ENCODE measurements at places on chromosomes 3 and 15. TPM values are rescaled to one million over a fixed set of nuclear protein-coding genes. Genes with fewer than 3 reads are reported as not detected.

- no peak for DNase-seq
Measured at GRCh38 chr15:96171853-96172296, 158.6 kb upstream of the NR2F2 start.

DNA sequence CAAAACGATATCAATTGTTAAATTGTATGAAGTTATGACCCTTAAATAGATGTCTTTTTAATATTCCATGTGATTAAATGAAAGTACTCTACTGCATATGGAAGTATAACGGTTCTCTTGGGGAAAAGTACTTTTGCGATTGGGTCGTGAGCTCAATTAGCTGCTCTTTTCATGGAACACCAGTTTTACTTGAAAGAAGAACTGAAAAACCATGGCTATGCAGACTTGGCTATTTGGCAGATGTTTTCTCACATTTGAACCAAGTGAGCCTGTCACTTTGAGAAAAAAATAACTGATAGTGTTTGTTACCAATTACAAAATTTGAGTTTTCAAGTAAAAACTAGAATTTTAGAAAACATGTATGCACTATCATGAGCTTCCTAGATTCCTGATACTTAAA lies 5.9 kb upstream of the INAFM2 start:
- DNase-seq = no peak

SHC4 gene
- 0.93 TPM for polyA plus RNA-seq

DNA sequence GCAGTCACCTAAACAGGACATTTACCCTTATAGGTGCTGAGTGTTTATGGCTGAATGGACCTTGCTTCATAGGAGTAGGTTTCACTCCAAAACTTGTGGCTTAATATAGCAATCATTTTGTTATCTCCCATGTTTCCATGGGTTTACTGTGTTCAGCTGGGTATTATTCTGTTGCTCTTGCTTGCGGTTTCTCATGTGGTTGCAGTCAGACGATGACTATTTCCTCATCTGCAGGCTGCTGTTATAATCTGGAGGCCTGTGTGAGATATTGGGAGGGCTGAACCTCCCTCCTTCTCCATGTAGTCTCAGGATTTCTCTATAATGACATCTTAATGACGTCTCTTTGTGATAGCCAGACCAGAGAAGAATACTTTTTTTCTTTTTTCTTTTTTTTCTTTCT lies 98.1 kb downstream of the ZPLD1 start:
- no peak for DNase-seq

- no peak for DNase-seq
Measured at GRCh38 chr3:48459331-48459730, 12.8 kb downstream of the ATRIP start.

DNA sequence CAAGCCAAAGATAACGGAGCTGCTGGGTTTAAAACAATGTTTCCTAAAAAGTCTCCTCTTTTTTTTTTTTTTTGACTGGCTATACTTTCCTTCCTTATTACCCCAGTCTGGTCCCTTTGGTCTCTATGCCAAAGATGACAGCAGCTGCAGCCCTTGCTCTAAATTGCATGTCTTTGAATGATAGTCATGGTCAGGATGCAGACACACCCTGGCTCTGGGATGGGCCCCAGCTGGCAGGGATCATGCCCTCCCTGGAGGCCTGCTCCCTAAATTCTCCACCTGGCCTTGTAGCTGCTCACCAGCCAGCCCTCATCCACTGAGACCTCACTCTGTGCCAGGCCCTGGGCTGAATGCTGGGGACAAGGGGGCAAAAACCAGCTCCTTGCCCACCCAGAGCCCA lies 95.8 kb downstream of the MESD start:
- no peak for DNase-seq

ZMAT3 gene
- polyA plus RNA-seq = 5.2 TPM

- DNase-seq = no peak
Measured at GRCh38 chr3:156817646-156818272, 8.4 kb upstream of the LEKR1 start.

GRCh38 chr3:3107181-3107580 lies 3.0 kb downstream of the IL5RA start:
- DNase-seq = no peak

SMCO1 gene
- polyA plus RNA-seq = not detected

DNA sequence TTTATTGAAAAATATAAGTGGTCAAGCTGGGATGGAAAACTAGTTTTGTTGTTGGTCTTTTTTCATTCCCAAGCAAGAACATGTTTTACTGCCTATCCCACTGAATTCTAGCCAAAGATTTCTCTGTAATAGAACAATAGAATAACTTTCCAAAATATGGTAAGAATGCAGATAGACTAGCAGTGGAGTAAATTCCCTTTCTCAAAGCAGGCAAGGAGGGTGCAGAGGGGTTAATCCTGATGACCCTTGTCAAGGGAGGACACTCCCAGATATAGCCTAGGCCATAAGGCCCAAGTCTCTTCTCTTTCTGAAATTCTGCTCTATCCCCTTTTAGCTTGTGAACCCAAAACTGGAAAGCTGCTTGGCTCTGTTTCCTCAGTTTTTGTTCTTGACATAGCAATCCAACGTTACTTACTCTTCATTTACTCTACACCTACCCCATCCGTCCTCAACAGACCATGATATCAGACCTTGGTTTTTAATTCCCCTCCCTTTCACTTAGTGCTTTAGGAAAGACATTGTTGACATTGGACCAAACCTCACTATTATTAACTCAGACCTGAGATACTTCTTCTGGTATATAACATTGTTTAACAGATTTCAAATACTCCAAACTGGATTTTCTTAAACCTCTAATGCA lies 453.6 kb upstream of the THBS1 start:
- no peak for DNase-seq

GRCh38 chr3:118781839-118782238 lies 252.8 kb downstream of the IGSF11 start:
- DNase-seq = peak; percentile 67

POTEB3 gene
- polyA plus RNA-seq = not detected

ROBO1 gene
- 106 TPM for polyA plus RNA-seq

GHRL gene
- 106 TPM for polyA plus RNA-seq

TTLL13 gene
- polyA plus RNA-seq = 0.21 TPM

GRCh38 chr3:148848410-148848809 lies 16.7 kb upstream of the CPA3 start:
- DNase-seq = no peak

DNA sequence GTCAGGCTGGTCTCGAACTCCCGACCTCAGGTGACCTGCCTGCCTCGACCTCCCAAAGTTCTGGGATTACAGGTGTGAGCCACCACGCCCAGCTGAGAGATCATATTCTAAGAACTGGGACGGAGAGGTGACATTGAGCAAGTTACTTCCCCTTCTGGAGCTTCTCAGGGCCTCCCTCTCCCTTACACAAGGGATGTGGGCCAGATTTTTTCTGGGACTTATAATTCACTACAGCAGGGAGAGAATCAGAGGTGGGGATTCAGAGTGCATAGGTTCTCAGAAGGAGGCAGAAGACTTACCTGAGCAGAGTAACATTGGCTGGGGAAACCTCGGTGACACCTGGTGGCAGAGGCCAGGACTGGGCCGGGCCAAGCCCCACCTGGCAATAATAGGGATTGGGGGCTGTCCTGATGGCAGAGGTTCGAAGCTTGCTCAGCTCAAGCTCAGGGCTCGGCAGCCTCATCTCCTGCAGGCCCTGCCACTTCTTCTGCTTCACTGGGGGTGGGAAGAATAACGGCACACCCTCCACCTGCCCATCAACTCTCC lies 6.8 kb downstream of the LTK start:
- DNase-seq = no peak

DNA sequence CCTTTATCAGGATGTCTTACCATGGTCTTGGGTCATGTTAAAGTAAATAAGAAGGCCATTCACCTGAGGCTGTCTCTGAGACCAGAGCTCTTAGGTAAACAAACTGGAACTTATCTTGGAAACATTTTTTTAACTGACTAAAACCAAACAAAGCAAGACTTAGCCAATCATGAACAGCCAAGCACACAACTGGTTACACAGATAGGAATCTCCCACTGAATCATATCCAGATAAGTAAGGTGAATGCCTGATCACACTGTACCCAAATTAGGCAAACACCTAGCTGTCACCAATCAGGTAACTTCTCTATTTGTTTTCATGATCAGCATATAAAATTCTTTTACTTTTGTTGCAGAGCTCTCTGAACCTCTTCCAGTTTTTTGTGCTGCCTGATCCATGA lies 205.4 kb downstream of the CNTN3 start:
- no peak for DNase-seq

RETNLB gene
- polyA plus RNA-seq = not detected

GRCh38 chr3:141151439-141151838 lies 80.2 kb upstream of the PXYLP1 start:
- no peak for DNase-seq

THAP10 gene
- 7.6 TPM for polyA plus RNA-seq

PLSCR5 gene
- not detected for polyA plus RNA-seq

FHIT gene
- polyA plus RNA-seq = 8.7 TPM

- no peak for DNase-seq
Measured at GRCh38 chr15:85407421-85408269, 27.2 kb downstream of the AKAP13 start.

GRCh38 chr15:41566121-41566885 lies 7.3 kb downstream of the TYRO3 start:
- DNase-seq = no peak

GRCh38 chr15:101563176-101563796 lies 73.8 kb upstream of the PCSK6 start:
- no peak for DNase-seq

DNA sequence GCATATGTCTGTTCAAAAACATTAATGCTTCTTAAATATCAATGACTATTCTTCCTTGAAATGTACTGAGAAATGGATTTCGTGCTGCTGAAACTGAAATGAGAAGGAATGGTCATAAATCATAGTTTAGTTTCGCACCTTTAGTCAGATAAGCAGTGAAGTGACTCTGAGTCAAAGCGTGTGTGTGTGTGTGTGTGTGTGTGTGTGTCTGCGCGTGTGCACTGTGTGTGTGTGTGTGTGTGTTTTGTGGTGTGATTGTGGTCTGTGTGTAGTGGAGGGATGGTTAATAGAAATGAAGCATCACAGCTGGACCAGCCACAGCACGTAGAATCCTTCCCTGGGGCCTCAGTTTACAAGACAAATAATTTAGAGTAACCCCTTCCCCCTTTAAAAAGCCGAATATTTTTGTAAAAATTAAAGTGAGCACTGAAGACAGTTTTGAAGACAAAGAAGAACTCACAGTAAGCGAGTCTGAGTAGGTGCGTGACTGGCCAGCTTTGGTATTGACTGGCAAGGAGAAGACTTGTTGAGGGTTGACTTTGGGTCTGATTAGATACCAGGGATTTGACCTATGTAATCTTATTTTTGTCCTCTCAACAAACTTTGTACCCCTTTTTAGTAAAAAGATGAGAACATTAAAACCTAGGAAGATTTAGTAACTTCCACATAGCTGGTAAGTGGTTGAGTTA lies 202.0 kb upstream of the IL12A start:
- no peak for DNase-seq

LRRIQ4 gene
- polyA plus RNA-seq = 0.17 TPM

- no peak for DNase-seq
Measured at GRCh38 chr3:47713655-47714054, 68.0 kb downstream of the SMARCC1 start.

DNA sequence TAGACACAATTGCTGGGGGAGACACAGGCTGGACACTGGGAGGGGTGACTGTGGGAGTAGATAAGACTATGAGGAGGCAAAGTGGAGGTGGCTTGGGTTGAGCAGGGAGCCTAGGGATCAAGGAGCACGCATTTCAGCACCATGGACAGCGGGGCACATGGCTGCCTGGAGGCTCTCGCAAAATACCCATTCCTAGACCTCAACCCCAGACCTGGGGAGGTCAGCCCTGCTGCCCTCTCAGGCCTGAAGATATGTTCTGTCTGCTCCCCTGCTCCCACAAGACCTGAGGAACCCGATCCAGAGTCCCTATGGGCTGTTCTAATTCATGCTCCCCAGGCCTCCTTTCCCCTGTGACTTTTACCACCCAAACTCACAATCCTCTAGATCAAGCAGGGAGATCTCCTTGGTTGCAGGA lies 16.0 kb upstream of the CPEB1 start:
- DNase-seq = peak; percentile 69

GRCh38 chr15:57118013-57118799 lies 199.8 kb downstream of the TCF12 start:
- DNase-seq = no peak

DGKG gene
- polyA plus RNA-seq = 5.7 TPM

- no peak for DNase-seq
Measured at GRCh38 chr15:64070965-64071851, 22.4 kb downstream of the CIAO2A start.

SCAMP5 gene
- 13.8 TPM for polyA plus RNA-seq

- DNase-seq = no peak
Measured at GRCh38 chr3:148175214-148175613, 522.5 kb upstream of the AGTR1 start.

DNA sequence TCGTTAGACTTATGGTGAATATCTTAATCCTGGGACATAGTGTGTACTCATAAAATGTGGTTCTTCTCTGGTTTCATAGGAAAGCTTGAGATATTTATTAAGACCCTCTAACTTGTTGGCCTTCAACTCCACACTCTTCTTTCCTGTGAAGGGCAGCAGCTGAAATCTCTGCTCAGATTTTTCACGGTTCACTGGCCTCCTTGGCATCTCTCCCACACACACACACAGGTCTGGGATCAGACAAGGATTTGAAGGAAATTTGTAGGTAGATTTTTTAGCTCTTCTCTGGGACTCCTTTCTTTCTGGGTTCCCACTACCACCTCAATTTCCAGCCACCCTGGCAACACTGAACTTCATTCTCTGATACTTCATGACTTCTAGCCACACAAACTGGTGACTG lies 70.2 kb downstream of the MYRIP start:
- no peak for DNase-seq

DNA sequence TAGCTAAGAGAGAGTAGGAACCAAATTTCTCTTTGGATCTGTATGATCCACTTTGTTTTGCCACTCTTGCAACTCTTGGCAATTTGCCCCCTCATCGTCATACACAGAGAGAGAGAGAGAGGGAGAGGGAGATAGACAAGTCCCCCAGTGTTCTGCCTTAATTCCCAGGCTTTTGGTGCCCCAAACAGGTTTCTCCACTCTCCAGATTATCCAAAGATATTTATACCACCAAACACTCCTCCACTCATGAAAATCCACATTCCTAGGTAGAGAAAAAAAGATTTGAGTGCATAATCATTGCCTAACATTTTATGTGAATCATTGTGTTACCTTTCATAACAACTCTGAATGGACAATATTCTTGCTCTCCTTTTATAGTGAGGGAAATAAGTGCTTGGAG lies 15.3 kb downstream of the ACP3 start:
- DNase-seq = no peak

DNA sequence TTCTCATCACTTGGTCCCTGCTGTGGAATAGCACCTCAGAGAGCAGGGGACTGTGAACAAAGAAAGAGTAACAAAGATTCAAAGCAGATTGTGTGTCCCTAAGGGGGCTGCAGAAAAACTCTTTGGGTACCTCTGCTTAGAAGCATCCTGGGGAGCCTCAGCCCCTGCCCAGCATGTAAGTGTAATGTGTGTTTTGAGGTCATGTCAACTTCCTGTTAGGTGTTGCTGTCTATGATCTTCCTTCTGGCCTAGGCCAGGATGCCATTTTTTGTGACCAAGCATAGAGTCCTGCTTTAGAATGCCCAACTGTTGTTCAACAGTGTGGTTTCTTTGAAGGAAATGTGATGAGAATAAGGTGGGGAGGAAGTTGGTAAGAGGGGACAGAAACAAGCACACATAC lies 77.1 kb upstream of the BCL6 start:
- no peak for DNase-seq

Data from left lung (tissue), 14 donors.